AG09319 (cell line): ENCODE measurements at places on chromosomes 5 and 9.

GRCh38 chr9:133728856-133729616 lies 9.1 kb downstream of the SARDH start:
- DNase-seq = no peak

DNA sequence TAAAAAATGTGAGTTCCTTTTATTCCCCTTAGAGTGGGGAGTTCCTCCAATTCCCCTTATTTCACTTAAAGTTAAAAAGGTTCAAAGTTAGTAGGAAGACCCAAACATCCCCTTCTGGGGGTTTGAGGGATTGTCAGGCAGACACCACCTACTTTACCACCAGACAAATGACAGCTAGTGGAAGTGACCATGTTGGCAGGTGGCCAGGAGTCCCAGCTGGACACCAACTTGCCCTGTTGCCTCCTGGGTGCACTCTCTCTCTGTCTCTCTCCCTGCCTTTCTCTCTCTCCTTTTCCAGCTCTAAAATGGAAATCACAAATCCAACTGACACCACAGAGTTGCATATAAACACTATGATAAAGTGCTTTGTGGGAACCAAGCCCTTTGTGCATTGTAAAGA lies 307.7 kb upstream of the TLE4 start:
- no peak for DNase-seq

DNA sequence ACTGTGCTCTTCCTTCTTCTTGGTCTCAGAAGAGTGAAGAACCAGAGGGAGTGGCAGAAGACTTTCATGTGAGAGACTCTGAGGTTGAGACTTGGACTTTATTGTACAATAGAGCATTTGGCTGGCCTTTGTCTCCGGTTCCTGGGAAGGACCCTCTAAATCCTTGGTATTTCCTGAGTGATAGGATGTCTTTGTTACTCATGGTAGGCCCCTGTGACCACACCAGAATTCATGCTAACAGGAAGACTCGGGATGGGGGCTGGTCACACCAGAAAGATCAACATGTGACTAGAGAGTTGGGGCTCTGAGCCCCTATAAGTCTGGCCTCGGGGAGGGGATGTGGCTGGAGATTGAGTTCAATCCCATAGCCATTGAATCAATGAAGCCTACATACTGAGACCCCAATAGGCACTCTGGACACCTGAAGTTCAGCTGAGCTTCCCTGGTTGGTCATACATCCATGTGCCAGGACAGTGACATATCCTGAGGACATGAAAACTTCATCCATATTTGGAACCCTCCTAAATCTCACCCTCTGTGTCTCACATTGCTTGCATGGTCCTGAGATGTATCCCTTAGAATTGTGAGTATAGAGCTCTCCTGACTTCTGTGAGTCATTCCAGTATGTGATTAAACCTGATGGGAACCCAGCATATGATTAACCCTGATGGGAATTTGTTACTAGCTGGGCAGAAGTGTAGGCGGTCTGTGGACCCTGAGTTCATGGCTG lies 201.7 kb downstream of the GADD45G start:
- no peak for DNase-seq

- DNase-seq = no peak
Observed at GRCh38 chr9:37618817-37619216, 26.4 kb upstream of the TOMM5 start.

DNA sequence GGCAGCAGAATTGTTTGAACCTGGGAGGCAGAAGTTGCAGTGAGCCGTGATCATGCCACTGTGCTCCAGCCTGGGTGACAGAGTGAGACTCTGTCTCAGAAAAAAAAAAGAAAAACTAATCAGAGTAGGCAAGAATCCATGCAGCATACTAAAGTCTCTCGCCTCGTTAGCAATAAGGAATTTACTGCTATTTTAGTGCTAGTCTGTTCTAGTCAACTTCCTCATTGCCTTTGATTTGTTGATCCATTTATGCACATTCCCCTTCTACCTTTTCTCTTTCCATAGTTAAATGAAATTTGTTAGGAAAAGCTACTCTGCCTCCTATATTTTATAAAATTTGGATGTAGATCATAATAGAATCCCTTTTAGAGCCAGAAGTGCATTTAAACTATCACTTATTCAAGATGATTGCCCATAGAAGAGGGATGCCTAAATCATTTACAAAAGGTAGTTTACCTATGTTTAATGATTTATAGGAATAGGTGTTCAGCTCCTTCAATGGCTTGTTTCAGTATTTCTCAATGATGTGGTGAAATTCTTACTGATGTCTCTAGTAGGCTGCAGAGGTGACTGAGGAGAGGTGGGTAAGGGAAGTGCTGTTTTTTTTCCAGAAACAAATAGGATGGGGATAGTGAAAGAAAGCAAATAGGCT lies 1.9 kb downstream of the LRRC19 start:
- no peak for DNase-seq

DNA sequence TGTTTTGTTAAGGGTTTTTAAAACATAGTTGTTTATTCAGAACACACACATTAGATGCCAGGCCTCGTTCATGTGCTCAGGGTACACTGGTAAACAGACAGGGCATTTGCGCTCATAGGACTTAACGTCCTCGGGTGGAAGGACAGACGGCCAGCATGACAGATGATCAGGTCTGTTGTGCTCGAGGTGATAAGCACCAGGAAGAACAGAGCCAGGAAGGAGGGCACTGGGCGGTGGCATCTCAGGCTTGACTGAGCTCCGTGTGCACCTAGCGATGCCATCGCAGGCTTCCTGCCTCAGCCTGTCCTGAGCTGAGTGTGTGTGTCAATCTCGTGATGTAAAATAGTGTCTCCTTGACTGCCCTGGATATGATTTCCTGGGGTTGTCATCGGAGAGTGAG lies 96.5 kb downstream of the EHMT1 start:
- DNase-seq = no peak

DNA sequence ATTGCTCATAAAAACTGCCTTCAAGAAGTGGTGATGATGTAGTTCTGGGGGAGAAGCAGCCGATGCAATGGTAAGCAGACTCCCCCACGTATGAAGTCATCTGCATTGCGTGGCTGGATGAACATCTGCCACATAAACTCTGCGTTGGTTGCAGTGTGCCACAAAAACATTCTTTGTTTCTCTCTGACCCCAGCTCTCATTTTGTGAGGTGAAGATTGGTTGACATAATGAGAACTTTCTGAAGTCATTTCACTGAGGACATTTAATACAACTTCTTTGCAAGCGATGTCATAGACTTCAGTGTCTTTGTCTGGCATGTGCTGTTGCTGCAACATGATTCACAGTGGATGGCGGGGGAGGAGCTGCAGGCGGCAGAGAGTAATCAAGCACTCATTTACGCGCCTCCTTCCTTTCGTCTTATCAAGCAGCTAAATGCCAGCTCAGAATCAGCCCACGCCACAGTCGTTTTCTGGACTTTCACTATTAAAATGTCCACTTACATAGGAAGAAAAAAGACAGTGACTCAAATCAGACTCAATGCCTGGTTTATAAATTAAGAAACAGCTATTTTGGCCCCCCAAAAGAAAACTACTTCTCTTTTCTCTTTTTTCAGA lies 91.5 kb upstream of the NFIL3 start:
- no peak for DNase-seq

DNA sequence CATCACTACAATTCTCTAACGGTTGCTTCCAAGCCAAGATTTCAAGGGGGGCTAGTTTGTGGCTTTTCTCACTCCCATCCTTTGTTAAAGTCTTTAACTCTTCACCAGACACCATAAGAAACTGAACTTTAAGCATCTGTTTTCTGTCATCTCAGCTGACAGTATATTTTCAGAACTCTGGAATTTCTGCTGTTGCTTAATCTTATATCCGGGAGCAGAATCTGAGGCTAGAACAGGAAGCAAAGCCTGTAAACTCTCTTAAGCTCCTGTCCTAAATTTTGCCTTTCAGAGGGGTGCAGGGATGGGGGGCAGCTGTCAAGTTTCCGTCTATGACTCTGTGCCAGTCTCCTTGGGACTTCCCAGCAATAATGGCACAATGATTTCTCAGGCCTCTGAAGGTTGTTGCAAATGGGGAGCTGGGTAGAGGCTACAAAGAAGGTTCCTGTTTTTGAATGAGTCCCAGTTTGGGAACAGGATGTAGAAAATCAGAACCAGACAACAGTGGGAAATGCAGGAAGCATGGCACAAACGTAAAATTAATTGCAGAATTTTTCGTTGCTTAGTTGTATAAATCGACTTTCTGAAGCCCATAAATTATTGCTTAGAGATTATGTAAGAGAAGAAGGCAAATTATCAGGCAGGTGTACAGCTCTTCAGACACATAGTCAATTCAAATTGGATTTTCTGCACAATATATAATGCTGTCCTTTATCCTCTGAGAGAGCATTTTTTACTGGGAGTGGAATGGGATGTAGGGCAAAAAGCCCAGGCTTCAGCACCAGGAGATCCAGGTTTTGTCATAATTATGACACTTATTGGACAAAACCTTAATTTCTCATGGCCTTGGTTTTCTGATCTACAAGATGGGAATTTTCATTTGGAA lies 430.9 kb downstream of the DMAC1 start:
- peak; percentile 23 for DNase-seq

GRCh38 chr9:69671879-69672595 lies at the start of gene APBA1:
APBA1 (minus strand) TSS chr9:69672371.
- no peak for DNase-seq

GRCh38 chr5:81417052-81417451 lies 23.1 kb upstream of the ACOT12 start:
- no peak for DNase-seq

GRCh38 chr9:16729651-16730050 lies 140.8 kb downstream of the BNC2 start:
- DNase-seq = no peak
